GM23338 (cell line): ENCODE measurements at places on chromosomes 16 and 17.

- peaks cover 37% of the 10 kb centered on the region for H3K4me1 ChIP-seq
- no peaks in the 10 kb centered on the region for H3K27me3 ChIP-seq
- DNase-seq: no peak
- no peak overlapping the region for H3K4me3 ChIP-seq
Measured at GRCh38 chr16:84563786-84564420, 54.0 kb downstream of the COTL1 start.

DNA sequence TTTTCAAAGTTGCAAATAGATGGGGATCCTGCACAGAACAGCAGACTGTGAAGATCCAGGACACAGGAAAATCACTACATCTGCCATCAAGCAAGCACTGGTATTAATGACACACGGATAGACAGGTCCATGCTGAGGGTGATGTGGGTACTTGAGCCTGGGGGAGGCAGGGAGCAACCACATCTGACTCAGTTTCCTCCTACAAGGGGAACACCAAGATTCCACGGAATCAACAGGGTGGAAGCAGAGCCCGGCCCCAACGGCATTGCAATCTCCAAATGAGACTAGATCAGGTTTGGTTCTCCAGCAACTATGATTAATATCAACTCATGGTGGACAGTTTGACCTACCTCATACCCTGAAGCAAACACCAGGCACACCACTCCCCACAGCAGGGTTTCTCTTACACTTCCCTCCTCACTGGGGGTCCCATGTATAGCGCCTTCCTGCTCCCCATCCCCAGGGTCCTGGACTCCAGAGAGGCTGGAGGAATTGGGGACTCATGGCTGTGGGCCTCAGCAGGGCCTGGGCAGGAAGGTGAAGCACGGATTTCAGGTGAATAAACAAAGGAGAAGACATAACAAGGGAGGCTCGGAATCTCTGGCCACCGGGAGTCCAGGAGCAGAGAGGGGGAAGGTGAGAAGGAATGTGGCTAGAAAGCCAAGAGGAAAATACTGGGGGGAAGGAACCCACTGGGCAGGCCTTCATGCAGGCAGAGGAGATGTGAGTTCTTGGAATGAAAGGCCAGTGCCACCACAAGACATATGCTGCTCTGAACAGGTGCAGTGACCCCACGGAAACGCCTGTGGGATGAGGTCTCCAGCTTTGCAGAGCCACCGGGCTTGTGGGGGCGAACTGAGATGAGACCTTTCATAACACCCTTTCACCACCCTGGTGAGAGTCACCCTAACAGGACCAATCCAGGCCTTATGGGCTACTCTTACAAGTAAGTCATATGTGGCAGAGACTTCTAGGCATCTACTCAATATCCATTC lies 29.5 kb upstream of the PIK3R6 start:
- DNase-seq: no peak
- no peaks in the 10 kb centered on the region for H3K27me3 ChIP-seq
- H3K36me3 ChIP-seq: no peaks in the 10 kb centered on the region
- H3K27ac ChIP-seq: no peak overlapping the region
- H3K4me3 ChIP-seq: no peak overlapping the region
- H3K4me1 ChIP-seq: peaks cover 16% of the 10 kb centered on the region

DNA sequence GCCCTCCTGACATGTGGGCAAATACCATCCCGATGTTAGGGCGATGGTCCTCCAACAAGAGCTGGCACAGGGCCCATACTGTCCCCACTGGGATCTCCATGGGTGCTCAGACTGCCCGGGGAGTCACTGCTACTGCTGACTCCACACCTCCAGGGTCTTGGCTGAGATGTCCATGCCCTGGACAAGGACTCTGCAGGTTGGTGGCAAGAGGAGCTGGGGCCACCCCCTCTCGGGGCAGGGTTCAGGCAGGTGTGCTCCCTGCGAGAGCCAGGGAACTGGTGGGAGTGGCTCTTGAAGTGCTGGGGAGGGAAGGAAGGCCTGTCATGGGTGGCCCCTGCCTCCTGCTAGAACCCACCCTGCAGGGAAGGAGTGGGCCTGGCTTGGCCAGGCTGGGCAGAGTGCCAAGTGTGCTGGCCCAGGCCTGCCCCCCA lies 6.4 kb downstream of the CASKIN2 start:
- H3K27me3 ChIP-seq: no peaks in the 10 kb centered on the region
- no peaks in the 10 kb centered on the region for H3K36me3 ChIP-seq
- no peak overlapping the region for H3K27ac ChIP-seq
- no peak for DNase-seq
- H3K4me3 ChIP-seq: no peak overlapping the region

DNA sequence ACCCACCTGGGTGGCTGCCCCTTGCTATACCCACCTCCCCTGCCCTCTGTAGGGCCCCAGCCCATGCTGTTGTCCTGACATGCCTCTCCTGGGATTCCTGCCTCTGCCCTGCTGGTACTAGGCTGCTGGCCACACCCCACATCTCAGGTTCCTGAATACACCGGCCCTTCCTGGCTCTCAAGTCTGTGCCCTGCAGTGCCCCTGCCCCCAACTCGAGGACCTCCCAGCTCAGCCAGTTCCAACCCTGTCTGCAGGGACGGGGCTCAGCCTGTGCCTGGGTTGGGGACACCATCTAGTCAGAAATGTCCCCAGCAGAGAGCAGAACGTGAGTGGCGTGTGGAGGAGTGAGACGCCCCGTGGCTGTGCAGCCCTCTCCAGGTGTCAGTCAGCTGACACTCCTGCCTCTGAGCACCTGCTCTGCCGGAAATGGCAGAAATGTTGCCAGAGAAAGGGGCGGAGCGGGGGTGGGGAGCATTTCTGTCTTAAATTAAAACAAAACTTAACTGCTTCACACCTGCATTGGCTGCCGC lies 28.7 kb downstream of the ACSF3 start:
- DNase-seq: peak; percentile 22
- H3K27ac ChIP-seq: no peak overlapping the region
- no peaks in the 10 kb centered on the region for H3K4me1 ChIP-seq
- H3K27me3 ChIP-seq: no peaks in the 10 kb centered on the region

GRCh38 chr16:66240631-66241395 lies 125.7 kb upstream of the CDH5 start:
- H3K4me1 ChIP-seq: no peaks in the 10 kb centered on the region
- H3K27ac ChIP-seq: no peak overlapping the region
- no peak overlapping the region for H3K4me3 ChIP-seq
- no peaks in the 10 kb centered on the region for H3K27me3 ChIP-seq
- no peaks in the 10 kb centered on the region for H3K36me3 ChIP-seq

DNA sequence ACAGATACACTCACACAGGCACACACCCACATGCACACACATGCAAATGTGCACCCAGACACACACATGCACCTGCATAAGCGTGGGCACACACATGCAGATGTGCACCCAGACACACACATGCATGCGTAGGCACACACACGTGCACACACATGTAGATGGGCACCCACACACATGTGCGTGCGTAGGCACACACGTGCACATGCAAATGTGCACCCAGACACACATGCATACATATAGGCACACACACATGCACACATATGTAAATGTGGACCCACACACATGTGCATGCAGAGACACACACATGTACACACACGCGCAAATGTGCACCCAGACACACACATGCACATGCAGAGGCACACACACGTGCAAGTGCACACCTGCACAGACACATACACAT lies 60.3 kb downstream of the MRM1 start:
- H3K4me3 ChIP-seq: no peak overlapping the region
- DNase-seq: no peak
- H3K27me3 ChIP-seq: peaks cover 4% of the 10 kb centered on the region; the same call in 1 of the 2 replicates
- H3K4me1 ChIP-seq: no peaks in the 10 kb centered on the region
- no peak overlapping the region for H3K27ac ChIP-seq

- H3K27me3 ChIP-seq: no peaks in the 10 kb centered on the region
- no peaks in the 10 kb centered on the region for H3K4me1 ChIP-seq
- no peak overlapping the region for H3K27ac ChIP-seq
Measured at GRCh38 chr17:33832262-33832661, 422.8 kb upstream of the CCL2 start.

GRCh38 chr16:89425523-89425922 lies 64.8 kb downstream of the ANKRD11 start:
- peaks cover 46% of the 10 kb centered on the region for H3K4me1 ChIP-seq
- no peak overlapping the region for H3K4me3 ChIP-seq
- DNase-seq: no peak

DNA sequence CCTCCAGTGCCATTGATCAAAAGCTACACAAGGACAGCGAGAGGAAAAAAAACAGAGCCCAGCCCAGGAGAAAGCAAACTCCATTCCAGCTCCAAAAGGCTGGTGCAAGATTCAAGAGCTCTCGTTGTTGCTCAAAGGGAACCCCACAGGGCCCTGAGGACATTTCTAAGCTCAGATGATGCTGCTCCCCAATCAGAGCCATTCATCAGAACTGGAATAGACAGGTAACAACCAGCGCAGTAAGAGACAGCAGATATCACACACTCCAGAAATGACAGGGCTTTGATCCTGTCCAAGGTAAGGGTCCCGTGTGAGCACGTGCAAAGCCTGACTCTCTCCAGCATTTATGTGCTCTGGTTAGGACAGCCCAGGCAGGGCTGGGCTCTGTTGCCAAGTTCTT lies 20.1 kb downstream of the PMP22 start:
- DNase-seq: no peak
- H3K4me1 ChIP-seq: no peaks in the 10 kb centered on the region
- no peaks in the 10 kb centered on the region for H3K27me3 ChIP-seq
- no peak overlapping the region for H3K4me3 ChIP-seq

GRCh38 chr17:48486557-48486956 lies 44.3 kb downstream of the HOXB1 start:
- H3K27ac ChIP-seq: no peak overlapping the region
- no peak overlapping the region for H3K4me3 ChIP-seq
- DNase-seq: no peak
- H3K4me1 ChIP-seq: peaks cover 14% of the 10 kb centered on the region
- no peaks in the 10 kb centered on the region for H3K36me3 ChIP-seq

GRCh38 chr17:14760212-14760611 lies 459.3 kb downstream of the HS3ST3B1 start:
- H3K36me3 ChIP-seq: no peaks in the 10 kb centered on the region
- no peak for DNase-seq
- H3K27ac ChIP-seq: no peak overlapping the region
- H3K27me3 ChIP-seq: no peaks in the 10 kb centered on the region

DNA sequence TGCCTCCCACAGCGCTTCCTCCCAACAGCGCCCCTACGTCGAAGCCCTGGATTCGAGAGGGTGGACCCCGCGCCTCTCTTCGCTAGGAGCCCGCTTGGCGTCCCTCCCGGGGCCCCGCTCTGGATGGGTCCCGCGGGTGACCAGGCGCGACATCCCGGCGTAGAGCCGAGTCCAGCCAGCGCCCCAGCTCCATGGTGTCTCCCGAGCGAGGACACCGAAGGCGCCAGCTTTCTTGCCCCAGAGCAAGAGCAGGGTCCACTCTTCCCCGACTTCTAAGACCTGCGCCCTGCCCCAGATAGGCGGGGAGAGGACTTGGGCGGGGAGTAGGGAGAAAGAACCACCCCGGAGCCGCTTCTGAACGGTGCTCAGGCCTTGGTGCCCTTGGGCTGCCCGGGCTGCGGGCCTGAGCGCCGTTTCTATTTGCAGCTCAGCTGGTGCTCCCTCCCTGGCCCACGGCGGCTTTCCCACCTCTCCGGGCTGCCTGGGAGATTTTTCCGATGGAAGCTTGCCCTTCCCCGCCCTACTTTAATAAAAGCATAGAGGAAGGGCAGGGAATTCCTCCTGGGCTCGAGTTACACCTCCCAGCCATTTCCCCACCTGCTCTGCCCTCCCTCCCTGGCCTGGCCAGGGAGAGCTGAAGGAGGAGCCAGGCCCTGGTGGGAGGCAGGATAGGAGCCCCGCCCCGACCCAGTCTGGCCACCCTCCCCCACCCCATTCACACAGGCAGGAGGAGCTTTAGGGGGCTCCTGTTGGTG lies 1.8 kb downstream of the MMP15 start:
- H3K4me1 ChIP-seq: peaks cover 47% of the 10 kb centered on the region
- no peaks in the 10 kb centered on the region; the same call in 1 of the 2 replicates for H3K36me3 ChIP-seq
- peaks cover 5% of the 10 kb centered on the region; the same call in 1 of the 2 replicates for H3K27me3 ChIP-seq
- peak overlapping the region; percentile 96 for H3K4me3 ChIP-seq
- peak; percentile 88 for DNase-seq

DNA sequence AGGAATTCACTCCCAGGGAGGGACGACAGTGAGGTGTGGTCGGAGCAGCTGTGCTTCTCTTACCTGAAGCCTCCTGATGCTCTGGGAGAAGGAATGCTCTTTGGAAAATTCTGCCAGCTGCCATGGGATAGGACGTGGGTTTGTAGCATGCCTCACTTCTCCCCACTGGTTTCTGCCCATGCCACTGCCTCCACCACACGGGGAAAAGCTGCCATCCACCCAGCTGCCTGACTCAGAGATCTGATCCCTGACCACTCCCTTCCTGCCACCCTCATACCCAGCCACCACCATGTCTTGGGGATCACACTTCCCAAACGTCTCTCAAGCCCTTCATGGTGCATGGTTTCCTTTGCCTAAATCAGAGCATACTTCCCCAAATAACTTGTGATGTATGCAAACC lies 80.0 kb downstream of the CPPED1 start:
- H3K36me3 ChIP-seq: no peaks in the 10 kb centered on the region
- DNase-seq: no peak
- H3K4me1 ChIP-seq: no peaks in the 10 kb centered on the region
- H3K27me3 ChIP-seq: no peaks in the 10 kb centered on the region
- H3K27ac ChIP-seq: no peak overlapping the region
- no peak overlapping the region for H3K4me3 ChIP-seq

GRCh38 chr17:9905078-9905415 lies at the start of gene RCVRN:
Gene RCVRN, minus strand, starts transcription at chr17:9905271. Its CDS starts 91 bp downstream, at chr17:9905180.
- DNase-seq: no peak
- no peaks in the 10 kb centered on the region for H3K27me3 ChIP-seq
- H3K4me3 ChIP-seq: no peak within 1 kb of the TSS
- H3K36me3 ChIP-seq: no peaks in the 10 kb centered on the region
- H3K27ac ChIP-seq: no peak within 1 kb of the TSS

- H3K4me3 ChIP-seq: no peak overlapping the region
- H3K27me3 ChIP-seq: no peaks in the 10 kb centered on the region
- H3K4me1 ChIP-seq: no peaks in the 10 kb centered on the region
- no peak overlapping the region for H3K27ac ChIP-seq
- DNase-seq: peak; percentile 73
Measured at GRCh38 chr16:549544-550263, 10.5 kb upstream of the PRR35 start.

DNA sequence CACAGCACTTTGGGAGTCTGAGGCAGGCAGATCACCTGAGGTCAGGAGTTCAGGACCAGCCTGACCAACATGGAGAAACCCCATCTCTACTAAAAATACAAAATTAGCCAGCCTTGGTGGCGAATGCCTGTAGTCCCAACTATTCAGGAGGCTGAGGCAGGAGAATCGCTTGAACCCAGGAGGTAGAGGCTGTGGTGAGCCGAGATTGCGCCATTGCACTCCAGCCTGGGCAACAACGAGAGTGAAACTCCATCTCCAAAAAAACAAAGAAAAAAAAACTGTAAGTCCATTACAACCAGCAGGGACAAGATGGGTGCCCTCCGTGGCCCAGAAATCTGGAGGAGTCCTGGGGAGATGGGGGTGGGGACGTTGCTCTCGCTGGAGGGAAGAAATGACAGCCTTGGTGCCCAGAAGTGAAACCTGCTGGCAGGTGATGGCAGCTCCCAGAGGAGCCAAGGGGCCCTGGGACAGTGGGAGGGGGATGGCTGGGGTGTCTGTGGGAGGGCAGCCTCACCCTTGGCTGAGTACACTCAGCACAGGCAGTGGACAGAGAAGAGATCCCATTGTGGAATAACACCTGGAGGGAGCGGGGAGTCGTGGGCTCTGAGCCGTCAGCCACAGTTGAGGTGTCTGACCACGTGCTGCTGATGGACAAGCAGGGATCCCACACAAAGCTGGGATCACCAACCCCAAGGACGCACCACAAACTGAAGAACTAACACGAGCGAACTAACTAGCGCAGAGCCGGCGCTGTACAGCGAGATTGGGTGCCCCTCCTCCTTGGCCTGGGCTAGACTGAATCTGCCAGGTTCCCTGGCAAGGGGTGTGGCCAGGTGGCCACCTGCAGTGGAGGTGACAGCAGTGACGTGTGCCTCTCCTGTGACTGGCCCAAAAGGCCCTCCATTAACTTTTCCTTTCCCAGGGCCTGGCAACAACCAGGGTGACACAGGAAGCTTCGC lies 46.9 kb upstream of the BAHCC1 start:
- no peak overlapping the region for H3K27ac ChIP-seq
- H3K4me3 ChIP-seq: no peak overlapping the region
